ENCODE measurements at places on chromosomes 1 and 21.
A peak's percentile ranks its signal among the peaks of the same experiment; 100 is the strongest.

- DNase-seq = peak; percentile 52
Measured at GRCh38 chr1:169364948-169365347, 2.6 kb downstream of the NME7 start.

DNA sequence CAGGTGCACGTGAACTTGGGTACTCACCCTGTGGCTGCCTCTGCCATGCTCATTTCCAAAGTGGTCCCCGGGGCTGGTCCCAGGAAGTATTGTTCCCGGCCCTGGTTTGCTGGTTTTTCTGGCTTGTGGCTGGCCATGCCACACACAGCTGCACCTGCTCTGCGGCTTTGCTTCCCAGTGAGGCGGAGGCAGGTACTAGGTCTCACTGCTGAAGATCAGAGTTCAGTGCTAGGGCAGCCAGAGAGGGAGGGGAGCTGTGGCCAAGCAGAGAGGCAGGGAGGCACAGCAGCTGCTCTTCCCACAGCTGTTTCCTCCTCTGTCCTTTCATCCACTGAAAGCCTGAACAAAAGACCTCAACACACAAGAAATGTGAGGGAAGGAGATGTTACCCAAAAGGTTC, 30.5 kb downstream of the ENO1 start:
- no peak for DNase-seq

GRCh38 chr1:30328100-30328370, 395.4 kb downstream of the MATN1 start:
- no peak for DNase-seq

DNA sequence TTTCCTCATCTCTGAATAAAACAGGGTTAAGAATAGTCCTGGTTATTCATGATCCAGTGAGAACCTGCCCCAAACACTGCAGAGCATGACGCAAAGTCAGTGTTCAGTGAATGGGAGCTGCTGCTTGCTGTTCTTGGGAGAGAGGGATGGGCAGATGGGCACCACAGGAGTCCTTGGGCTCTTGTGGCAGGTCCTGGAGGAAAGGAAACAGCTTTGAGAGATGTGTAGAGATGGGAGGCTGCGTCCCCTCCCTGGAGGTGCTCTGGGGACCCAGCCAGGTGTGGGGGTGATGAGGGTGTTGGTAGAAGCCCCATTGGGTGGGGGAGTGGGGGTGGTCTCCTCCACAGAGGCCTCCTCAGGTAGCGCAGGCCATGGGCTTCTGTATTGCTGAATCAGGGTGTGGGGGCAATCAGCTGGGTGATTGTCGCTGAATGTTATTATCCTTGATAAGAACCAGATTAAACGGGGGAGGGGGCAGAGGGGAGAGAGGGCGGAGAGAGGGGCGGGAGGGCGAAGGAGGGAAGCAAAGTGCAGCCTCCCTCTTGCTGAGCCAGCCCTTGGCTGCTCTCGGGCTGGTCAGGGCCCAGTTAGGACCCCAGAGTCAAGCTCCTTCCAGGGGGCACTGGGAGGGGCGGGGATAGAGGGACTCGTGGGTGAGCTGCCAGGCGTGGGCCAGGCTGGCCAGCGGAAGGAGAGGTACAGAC, 22.9 kb upstream of the CASZ1 start:
- DNase-seq = no peak

GRCh38 chr1:225813214-225813964, 3.5 kb downstream of the EPHX1 start:
- DNase-seq = no peak

- DNase-seq = no peak
Measured at GRCh38 chr1:229891227-229891626, 175.8 kb upstream of the GALNT2 start.

GRCh38 chr1:30371888-30372791, 351.2 kb downstream of the MATN1 start:
- no peak for DNase-seq

- peak; percentile 73 for DNase-seq
Measured at GRCh38 chr1:228646717-228647522, 88.4 kb upstream of the RHOU start.

GRCh38 chr1:90841473-90841872, 124.4 kb upstream of the BARHL2 start:
- DNase-seq = no peak

- DNase-seq = no peak
Measured at GRCh38 chr1:29789910-29790247, 553.6 kb downstream of the PTPRU start.

GRCh38 chr1:99766378-99766800, at the start of gene FRRS1:
Gene FRRS1, minus strand, starts transcription at chr1:99766635. Its CDS starts 17,867 bp downstream, at chr1:99748768.
- DNase-seq = peak; percentile 75

- no peak for DNase-seq
Measured at GRCh38 chr1:153430166-153430553, 13.8 kb downstream of the S100A7A start.

GRCh38 chr1:177172866-177173265, 2.1 kb downstream of the BRINP2 start:
- no peak for DNase-seq

DNA sequence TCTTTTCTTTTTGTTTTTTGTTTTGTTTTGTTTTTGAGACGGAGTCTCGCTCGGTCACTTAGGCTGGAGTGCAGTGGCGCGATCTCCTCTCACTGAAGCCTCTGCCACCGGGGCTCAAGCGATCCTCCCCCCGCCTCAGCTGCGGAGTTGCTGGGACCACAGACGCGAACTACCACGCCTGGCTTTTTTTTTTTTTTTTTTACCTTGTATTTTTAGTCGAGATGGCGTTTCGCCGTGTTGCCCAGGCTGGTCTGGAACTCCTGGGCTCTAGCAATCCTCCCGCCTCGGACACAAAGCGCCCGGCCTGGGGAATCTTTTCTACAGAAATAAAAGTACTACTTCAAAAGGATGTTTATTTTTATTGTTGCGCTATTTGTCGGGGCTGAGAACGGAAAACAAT, 1.1 kb upstream of the SETDB1 start:
- no peak for DNase-seq

Measured in ELR (cell line).